ENCODE measurements at places on chromosomes 4 and X.

GRCh38 chr4:123503698-123504363 is 107.2 kb downstream of the SPRY1 start:
- DNase-seq: no peak

DNA sequence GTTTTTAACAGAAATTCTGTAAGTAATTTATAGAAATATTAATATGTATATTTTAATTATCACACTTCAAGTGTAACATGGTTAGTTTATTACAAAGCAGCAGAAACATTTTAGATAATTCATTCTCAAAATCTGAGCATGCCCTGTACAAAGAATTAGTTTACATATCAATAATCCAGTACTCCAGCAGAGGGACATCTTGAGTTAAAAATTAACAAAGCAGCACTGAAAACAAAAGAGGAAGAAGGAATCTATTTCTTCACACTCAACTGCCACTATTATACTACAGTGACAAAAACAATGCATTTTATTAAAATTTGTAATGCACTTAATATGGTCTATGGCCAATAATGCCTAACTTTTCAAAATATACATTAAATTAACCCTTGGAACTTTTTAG is 179.1 kb upstream of the KLHL4 start:
- DNase-seq: no peak

DNA sequence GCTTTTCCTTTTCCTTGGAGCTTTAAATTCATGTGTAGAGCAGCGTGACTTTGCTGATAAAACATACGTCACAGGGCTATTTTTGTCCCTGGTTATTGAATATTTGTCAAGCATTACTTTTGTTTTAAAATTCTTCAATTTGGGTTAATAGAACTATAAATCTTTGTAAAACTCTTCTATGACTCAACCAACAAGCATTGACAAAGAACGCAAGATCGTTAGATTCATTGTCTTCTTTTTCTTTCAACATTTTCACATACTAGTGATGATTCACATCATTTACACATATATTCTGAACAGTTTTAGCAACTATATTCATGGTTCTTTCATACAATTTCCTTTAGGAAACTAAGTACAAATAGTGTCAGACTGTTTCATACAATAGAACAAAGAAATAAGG is 72.0 kb upstream of the GPM6A start:
- DNase-seq: no peak

DNA sequence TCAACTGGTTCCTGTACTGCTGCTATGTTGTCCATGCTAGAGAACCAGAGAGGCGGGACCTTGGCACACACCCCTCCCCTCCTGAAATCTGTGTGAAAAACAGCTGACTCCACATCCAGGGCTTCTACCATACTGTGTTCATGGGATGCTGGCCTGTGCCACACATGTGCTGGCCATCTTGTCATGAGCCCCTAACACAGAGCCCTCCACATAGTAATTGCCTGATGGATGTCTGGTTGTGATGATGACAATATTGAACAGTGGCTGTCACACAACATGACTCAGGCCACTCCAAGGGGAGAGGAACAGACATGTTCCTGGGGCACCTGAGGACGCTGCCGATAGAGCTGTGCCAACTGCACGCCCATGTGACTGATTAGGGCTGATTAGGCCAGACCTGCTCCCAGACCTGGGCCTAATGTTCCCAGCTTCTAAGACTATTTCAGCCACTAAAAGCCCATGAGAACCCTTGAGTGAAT is 13.1 kb downstream of the SLC25A5 start:
- no peak for DNase-seq

DNA sequence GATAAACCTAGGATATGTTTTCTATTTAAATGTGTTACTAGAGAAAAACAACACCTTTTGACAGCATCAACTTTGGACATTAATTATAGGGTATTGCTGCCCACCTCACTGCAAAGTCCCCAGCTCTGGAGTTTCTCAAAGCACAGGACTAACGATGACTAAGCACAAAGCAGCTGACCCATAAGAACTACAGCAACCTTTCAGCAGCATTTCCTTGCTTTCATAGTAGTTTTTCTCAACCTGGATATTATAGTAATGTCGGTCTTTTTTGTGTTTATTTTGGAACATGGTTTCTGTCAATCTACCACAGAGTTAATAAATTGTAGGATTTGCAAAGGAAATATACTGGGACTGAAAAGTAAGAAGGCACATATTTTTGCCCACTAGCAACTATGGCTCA is 21.5 kb downstream of the HHIP start:
- no peak for DNase-seq

DNA sequence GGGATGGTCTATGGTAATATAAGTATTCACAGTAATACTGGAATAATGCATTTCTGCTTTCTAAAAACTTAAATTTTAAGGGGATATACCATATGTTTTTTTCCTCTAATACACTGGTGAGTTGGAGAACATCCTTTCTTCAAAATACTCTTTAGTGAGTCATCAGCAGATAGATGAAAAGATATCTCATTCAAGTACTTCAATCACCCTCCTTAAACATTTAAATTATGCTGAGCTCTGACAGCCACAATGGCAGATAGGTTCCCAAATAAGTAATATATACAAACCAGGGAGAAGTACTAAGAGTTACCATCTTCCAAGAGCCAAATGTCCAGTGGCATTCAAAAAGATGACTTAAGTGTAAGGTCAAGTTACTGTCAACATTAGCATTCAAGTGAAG is 52.2 kb downstream of the AMMECR1 start:
- no peak for DNase-seq

DNA sequence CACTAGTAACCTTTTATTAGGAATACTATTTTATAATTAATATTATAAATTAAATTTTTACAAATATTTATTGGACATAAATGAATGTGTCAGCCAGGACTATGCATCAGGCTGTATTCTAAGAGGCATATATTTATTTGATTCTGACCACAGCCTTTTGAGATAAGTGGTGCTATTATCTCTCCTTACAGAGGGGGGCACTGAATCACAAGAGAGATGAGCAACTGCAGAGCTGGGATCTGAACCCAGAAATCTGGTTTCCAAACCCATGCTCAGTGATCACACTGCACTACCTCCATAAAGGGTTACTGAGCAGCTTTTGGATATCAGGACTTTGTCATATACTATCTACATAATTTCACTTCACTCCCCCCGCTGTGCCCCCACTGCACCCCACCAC is 322.0 kb downstream of the TMA16 start:
- DNase-seq: no peak

- DNase-seq: no peak
Measured at GRCh38 chr4:70927502-70928137, 25.5 kb downstream of the MOB1B start.

DNA sequence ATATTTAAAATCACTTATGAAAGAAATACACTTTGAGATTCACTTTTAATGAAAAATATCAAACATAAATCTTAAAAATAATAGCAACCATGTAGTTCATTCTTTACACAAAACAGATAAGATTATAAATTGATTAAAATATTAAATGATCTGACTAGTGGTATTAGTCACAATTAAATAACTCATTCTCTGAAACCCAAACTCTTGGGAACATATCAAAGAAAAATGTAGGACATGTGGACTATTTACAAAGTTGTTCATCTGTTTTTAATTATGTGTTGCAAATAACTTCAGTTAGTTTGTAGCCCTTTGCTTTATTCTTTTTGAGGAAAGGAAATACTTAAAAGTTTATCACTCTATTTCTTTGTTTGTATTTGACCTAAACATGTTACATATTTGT is 9.5 kb upstream of the GUCY1A1 start:
- no peak for DNase-seq

- no peak for DNase-seq
Measured at GRCh38 chr4:112946127-112946526, 103.3 kb upstream of the ANK2 start.

GRCh38 chr4:145034727-145035211 is 63.2 kb downstream of the ANAPC10 start:
- no peak for DNase-seq

DNA sequence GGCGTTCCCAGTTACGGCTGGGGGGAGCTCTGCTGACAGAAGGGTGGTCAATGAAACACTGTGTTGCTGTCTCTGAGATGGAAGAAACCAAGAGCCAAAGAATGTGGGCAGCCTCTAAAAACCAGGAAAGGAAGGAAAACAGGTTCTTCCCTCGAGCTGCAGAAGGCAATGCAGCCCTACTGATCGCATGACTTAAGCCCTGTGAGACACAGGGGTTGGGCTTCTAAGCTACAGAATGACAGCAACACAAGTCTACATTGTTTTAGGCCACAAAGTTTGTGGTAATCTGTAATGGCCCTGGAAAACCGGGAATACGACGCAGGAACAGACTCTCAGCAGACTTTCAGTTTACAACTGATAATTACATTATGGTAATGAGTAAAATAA is 38.2 kb upstream of the MTNR1A start:
- DNase-seq: no peak

DNA sequence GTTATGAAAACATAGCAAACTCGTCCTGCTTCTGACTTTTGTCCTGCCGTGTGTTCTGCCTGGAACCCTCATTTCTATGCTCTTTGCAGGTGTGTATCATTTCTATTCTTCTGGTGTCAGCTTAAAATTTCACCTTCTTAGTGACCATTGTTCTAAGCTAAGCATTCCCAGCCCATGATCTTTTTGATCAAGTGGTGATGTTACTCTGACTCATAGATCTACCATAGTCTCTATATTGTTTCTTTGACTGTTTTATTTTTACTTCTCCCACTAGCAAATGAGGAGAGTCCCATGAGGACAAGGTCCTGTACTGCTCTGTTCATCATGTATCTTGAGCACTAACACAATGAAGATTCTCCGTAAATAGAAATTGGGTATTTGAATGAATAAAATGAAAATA is 14.1 kb upstream of the CXCL6 start:
- no peak for DNase-seq

GRCh38 chr4:123037804-123038203 is 115.4 kb upstream of the NUDT6 start:
- no peak for DNase-seq

DNA sequence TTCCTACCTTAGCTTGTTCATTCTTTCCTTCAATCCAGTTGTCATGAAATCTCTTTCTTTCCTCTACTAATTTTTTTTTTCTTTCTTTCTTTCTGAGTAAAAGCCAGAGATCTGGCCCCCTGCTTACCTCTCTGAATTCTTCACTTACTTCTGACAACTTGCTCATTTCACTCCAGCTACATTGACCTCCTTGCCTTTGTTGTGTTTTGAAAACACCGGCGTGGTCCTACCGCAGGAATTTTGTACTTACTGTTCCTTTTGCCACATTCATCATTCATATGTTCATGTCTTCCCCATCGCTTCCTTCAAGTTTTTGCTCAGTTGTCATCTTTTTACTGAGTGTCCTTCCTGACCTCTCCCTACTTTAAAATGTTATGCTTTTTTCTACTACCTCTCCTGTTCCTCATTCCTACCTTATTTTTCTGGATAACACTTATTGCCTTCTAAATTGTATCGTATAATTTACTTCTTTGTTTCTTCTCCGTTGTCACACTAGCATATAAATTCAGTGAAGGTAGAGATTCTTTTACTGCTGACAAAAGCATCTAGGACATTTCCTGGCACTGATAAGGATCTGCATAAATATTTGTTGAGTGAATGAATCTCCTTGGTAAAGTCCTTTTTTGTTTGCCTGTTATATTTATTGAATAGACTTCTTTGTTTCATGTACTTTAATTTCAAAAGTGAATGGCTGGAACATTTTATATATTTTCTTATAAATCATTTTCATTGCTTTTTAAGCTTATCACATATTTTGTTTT is 74.4 kb downstream of the NFKB1 start:
- DNase-seq: no peak

DNA sequence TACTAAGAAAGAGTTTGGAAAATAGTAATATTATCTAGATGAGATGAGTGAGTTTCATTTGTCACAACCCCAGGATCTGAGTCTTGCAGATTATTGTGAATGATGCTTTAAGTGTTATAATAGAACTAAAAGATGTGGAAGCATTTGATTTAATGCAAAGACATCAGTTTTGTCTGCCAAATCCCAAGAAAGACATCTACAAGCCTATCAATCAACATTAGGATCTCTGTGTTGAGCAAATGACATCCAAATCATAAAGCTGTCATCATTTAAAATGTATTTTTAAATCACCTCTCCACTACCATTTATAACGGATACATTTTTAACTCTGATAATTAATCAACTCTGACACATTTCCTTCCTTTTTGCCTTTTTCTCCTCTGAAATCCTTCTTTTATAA is 310.8 kb upstream of the SLIT2 start:
- DNase-seq: no peak

- DNase-seq: no peak
Measured at GRCh38 chr4:136749989-136750388, 782.3 kb downstream of the PCDH18 start.

DNA sequence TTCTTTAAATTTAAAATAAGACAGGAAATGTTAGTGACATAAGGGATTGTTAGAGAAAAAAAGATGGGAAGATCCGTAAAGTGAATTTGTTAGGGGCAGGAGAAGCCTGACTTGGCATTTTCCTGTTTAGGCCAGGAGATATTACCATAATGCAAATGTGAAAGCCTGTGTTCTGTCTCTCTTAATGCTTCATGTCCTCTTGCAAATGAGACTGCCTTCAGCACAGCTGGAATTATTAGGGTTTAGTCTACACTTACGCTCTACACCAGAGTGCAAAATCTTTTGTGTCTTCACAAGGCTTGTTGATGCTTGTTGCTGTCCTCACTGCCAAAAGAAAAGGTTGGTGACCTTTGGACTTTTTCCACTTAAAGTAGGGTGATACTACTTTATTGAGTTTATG is 56.8 kb downstream of the JADE1 start:
- DNase-seq: no peak

- no peak for DNase-seq
Measured at GRCh38 chr4:84573385-84574068, 9.4 kb upstream of the CDS1 start.

GRCh38 chr4:75561789-75562188 is 5.9 kb downstream of the ODAPH start:
- DNase-seq: no peak

- no peak for DNase-seq
Measured at GRCh38 chr4:132101526-132101925, 1047.6 kb upstream of the PCDH10 start.

DNA sequence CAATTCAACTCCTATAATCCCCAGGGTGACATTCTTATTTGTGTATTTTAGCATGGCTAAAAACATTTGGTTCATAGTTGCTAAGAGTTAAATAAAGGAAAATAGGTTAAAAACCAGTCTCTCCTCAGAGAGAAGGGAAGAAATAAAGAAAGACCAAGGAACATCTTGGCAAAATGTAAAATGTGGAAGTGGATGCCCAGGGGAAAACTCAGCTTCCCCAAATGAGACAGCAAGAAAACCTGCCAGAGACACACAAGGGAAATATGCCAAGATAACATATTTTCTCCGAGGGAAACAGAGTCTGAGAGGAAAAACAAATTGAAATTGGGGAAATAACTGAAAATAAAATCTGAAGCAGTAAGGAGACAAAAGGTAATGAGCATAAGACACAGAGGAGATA is 1569.3 kb downstream of the PCDH18 start:
- DNase-seq: no peak

DNA sequence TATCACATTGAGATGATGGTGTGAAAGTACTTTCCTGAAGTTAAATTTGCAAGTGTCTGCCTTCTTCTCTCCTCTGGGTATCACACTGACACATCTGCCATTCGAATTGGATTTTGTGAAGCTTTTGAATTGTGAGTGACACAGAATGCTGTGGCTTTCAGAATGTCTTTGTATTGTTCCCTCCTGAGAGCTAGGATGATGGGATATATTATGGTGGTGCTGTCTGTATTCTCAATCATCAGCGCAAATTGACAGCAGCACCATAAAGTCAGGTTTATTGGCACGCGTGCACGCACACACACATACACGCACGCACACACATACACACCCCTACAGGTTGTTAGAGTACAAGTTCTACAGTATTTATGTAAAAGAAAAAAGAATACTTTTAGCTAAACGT is 143.3 kb downstream of the AWAT2 start:
- DNase-seq: no peak

- no peak for DNase-seq
Measured at GRCh38 chr4:161197912-161198311, 965.9 kb downstream of the FSTL5 start.

Data from frontal cortex (tissue), 4 donors.